ENCODE measurements at places on chromosomes 7 and 10.
A peak's percentile ranks its signal among the peaks of the same experiment; 100 is the strongest.

- DNase-seq, result peak; percentile 98
Observed at GRCh38 chr7:140696024-140696679, 356 bp upstream of the NDUFB2 start.

DNA sequence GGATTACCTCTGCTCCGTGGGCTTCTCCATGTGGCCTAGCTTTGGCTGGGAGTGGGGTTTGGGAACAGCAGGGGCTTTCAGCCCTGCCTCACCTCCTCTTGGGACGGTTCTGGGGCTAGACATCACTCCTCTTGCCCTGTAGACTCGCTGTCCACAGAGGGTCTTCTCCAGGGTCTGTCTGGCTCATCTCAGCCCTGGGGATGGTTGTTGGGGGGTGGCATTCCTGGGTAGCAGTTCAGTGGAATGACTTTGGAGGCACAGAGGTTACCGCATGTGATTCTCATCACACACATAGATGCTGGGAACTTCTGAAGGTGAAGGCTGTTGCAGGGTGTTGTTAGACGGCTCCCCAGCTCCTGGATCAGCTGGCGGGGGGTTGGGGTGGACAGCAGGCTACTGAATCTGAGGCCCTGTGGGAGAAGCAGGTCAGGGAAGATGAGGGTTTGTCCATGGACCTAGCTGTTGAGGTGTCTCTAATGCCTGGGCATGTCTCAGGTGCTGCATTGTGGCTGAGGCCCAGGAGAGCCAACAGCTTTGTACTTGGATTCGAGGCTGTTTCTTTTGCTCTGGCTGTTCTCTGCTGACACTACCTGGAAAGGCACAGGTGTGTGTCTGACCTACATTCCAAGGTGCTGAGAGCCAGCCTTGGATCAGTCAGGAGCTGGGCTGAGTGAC lies 23.8 kb downstream of the RAMP3 start:
- DNase-seq, result peak; percentile 32

- DNase-seq, result no peak
Observed at GRCh38 chr7:92432299-92432946, 14.9 kb upstream of the GATAD1 start.

GRCh38 chr10:60898321-60898720 lies 45.7 kb downstream of the RHOBTB1 start:
- DNase-seq, result no peak

DNA sequence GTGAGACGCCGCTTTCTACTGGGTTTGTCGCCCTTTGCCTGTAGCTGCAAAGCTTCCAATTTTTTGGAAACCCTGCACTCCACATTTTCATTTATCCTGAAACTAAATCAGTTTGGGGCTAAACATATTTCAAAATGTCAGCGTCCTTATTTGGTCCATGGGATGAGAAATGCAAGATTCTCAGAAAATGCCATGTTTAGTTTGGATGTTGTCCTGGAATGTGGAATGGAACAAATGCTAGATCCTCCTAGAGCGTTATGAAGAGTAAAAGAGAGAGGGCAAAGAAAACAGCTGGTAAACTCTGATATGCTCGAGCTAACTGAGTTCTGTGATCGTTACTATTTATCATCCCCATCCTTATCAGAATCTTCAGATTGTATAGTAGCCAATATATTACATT lies 236.9 kb downstream of the KLF6 start:
- no peak for DNase-seq

Measured in islet precursor cell (in vitro differentiated cells).